ENCODE measurements at places on chromosomes 16 and 17. TPM values are rescaled to one million over a fixed set of nuclear protein-coding genes. Genes with fewer than 3 reads are reported as not detected.

The ZNF423 gene
- total RNA-seq: 5.3 TPM

The RSAD1 gene
- total RNA-seq: 39.1 TPM

The PLXDC1 gene
- 11.0 TPM for total RNA-seq

The KIF19 gene
- 28.6 TPM for total RNA-seq

The ACOX1 gene
- total RNA-seq: 43.9 TPM

The NPIPA5 gene
- total RNA-seq: 13.6 TPM

The NPIPA1 gene
- total RNA-seq: 64.7 TPM

The TRPV3 gene
- 2.0 TPM for total RNA-seq

The NKD1 gene
- 7.0 TPM for total RNA-seq

The CNTNAP1 gene
- total RNA-seq: 11.2 TPM

The TNP2 gene
- not detected for total RNA-seq

The PPP1R1B gene
- total RNA-seq: not detected

The LRRC37A gene
- total RNA-seq: 3.7 TPM

The CAPNS2 gene
- 3.0 TPM for total RNA-seq

The TMIGD1 gene
- not detected for total RNA-seq

The OTOP3 gene
- total RNA-seq: not detected

The RAB37 gene
- total RNA-seq: 24.9 TPM

The TMEM92 gene
- not detected for total RNA-seq

The CASKIN2 gene
- 50.3 TPM for total RNA-seq

The HSD17B2 gene
- not detected for total RNA-seq

The MEOX1 gene
- 4.1 TPM for total RNA-seq

The CCL1 gene
- total RNA-seq: not detected

The SDR42E1 gene
- 2.8 TPM for total RNA-seq

The FASN gene
- 28.0 TPM for total RNA-seq

The PPP1R27 gene
- total RNA-seq: not detected

The STX1B gene
- total RNA-seq: 1.7 TPM

The RRN3 gene
- total RNA-seq: 32.1 TPM

The IRX6 gene
- total RNA-seq: 0.30 TPM

The TMEM100 gene
- 3.9 TPM for total RNA-seq

The FBXW10 gene
- total RNA-seq: not detected

The SDR42E2 gene
- total RNA-seq: not detected

The PDILT gene
- total RNA-seq: not detected

The NPW gene
- total RNA-seq: 1.9 TPM

The KRTAP4-6 gene
- total RNA-seq: not detected

The SMIM36 gene
- not detected for total RNA-seq

The FBXO39 gene
- total RNA-seq: not detected

The SBK1 gene
- total RNA-seq: 1.9 TPM

The CRISPLD2 gene
- 85.9 TPM for total RNA-seq
